Cerebellum (tissue), 4 donors: ENCODE measurements at places on chromosomes 7 and 10.
A peak's percentile ranks its signal among the peaks of the same experiment; 100 is the strongest.

GRCh38 chr7:69173341-69173740, 424.9 kb upstream of the AUTS2 start:
- peak; percentile 67 for DNase-seq

GRCh38 chr10:69934768-69935167, 117.9 kb upstream of the MACROH2A2 start:
- DNase-seq: no peak

- no peak for DNase-seq
Measured at GRCh38 chr10:132130286-132131265, 56.2 kb upstream of the DPYSL4 start.

DNA sequence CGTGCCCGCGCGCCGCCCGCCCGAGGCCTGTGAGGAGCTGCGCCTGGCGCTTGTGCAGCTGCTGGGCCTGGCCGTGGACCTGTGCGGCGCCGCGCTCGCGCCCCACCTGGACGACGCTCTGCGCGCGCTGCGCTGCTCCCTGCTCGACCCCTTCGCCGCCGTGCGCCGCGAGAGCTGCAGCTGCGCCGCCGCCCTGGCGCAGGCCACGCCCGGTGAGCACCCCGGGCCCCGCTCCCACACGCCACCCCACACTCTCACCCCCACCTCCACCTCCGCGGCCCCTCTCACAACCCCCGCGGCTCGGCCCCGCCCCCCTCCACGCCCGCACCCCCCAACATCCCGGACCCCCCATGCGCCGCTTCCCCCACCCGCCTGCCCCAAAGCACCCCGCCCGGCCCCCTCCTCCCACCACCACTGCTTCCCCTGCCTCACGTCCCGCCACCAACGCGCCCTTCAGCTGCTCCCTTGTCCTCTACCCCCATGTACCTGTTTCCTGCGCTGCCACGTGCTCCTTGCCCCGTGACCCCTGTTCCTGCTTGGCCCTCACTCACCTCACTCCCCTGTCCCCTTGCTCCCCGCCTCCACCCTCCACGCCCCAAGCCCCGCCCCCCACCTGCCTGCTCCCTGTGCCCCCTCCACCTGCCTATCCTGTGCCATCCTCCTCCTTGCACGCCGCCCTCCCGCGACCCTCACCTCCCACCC, at the start of gene PRKAR1B:
PRKAR1B (minus strand) TSS at position 178 of the 702 bp plus-strand sequence. CDS start 15,776 bp downstream, outside the sequence.
- no peak for DNase-seq

DNA sequence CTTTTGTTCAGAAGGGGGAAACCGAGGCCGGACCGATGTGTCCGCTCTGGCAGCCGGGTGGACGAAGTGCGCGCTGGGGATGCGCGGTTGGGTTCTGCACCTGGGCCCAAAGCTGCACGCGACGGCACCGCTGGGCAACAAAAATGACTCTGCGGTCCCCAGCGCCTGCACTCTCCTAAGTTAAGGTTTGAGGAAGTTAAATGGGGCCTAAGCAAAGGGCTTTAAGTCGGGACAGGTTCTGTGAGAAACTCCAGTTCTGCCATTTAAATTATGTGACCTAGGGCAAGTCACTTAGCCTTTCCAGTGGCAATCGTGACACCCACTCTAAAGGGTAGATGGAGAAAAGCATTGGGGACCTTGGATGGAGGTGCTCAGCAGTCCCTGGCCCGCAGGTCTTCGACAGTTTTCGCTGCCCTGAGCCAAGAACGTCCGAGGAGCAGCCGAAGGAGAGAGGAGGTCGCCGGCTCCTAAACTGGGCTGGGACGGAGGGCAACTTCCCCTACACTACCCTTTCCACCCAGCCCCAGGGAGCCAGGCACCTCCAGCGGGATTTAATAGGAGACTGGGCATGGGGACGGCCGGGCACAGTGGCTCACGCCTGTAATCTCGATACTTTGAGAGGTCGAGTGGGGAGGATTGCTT, 534 bp upstream of the ACBD5 start:
- DNase-seq: peak; percentile 17

- DNase-seq: no peak
Measured at GRCh38 chr10:125144693-125145623, 15.4 kb downstream of the CTBP2 start.
